Stimulated activated CD4-positive, alpha-beta T cell treated with anti-CD3 and anti-CD28 coated beads, Interleukin-2, amount 100 ng/mL, for 24 hours (primary cell): ENCODE measurements at places on chromosomes 16 and 17.
A peak's percentile ranks its signal among the peaks of the same experiment; 100 is the strongest.

GRCh38 chr16:31072540-31073141, 1.4 kb downstream of the ZNF668 start:
- DNase-seq, result peak; percentile 43

DNA sequence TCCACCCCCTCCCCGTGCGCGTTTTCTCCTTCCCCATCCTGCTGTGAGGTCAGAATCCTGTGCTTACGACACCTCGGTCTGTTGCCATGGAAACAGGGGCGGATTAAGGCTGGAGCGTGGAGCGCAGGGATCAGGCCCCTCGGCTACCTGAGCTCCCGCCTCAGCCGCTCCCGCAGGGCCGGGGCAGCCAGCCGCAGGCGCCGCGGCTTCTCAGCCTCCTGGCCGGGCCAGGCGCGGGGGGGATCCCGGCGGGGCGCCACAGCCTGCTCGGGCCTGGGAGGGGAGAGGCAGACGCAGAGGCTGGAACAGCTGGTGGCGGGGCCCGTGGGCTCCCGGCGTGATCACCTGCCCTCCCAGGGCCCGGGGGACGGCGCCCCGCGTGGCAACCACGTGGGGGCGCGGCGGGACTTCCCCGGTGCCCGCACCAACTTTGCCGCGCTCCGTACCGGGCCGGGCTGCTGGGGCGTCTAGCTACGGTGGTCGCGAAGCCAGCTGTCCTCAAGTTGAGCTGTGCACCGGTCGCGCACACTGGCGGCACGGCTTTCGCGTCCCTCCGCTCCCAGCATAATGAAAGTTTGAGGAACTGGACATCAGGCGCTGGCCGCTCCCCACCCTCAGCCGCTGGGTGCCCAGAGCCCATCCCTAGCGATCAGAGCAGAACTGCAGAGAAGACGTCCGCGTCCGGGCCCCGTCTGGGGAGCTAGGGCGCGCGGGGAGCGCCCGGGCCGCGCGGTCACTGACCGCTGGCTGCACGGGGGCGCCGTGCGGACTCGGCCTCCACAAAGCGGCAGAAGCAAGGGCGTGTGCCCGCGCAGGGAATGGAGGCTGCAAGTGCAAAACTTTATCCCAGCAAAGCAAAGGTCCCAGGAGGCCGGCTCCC, 1.2 kb downstream of the RTN4RL1 start:
- DNase-seq, result no peak

- no peak for DNase-seq
Measured at GRCh38 chr16:23072084-23072599, 77.1 kb downstream of the USP31 start.

GRCh38 chr17:66610361-66611133, 224.4 kb upstream of the CACNG5 start:
- DNase-seq, result no peak

DNA sequence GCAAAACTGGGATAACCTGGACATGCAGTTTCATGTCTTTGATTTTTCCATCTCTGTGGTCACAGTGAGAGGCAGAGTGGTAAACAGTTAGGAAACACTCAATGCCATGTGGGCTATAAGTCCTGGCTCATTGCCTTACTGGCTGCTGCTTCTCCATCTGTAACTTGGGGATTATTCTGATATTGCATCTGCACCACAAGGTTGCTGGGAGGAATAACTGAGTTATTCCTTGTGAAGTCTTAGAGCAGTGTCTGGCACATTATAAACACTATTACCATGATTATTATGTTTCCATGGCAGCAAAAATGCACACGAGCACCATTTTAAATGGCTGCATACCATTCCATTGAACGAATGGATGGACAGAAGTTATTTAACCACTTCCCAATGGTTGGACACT, 111.7 kb upstream of the CDH5 start:
- no peak for DNase-seq

GRCh38 chr16:8885674-8886592, 3.8 kb downstream of the LITAFD start:
- DNase-seq, result no peak

DNA sequence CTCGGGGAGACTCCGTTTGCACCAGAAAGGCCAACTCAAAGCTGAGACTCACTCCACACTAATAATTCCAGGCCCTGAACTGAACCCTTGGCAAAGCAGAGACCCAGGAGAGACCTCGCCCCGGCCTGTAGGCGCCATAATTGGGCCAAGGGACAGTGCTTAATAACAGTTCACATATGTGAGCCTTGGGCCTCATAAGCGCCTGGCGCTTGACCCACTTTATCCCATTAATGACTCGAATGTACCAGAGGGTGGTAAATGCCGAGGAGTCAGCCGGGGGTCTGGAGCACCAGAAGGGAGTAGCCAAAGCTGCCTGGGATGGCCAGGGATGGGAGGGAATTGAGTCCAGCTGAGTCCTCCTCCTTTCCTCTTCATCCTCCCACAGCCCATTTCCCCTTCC, 24.6 kb downstream of the SLC6A4 start:
- no peak for DNase-seq

DNA sequence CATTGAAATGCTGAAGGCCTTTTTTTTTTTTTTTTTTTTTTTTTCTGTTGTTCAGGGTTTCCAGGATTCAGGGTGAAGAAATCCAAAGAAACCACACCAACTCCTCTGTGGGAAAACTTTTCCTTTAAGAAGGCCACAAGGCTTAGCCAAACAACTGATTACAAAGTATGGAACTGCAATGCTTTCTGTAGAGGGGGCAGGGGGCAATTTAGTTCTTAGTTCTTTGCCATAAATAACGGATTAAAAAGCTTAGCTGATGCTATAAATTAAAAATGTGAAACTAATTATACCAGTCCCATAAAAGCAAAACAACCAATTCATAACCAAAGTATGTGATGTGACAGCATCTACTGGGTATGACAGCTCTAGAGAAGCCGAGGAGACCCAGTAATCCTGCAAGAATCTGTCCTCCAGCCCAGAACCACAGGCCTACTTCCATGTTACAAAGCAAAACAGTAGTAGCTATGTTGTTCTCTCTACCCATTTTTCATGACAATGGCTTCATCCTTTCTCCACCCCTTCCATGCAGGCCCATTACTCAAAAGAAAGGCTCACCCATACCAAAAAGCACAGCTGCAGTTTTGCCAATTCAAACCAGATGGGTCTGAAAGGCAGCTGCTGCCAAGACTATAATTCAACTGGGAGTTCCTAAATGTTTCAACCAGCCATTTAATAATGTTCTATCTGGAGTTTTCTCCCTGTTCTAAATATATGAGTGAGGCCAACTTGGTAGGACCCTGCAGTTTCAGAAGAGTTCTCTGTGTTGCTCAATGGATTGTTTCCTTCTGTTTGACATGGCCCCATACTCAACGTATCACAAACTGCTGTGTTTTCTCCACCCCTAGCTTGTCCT, 167.1 kb upstream of the ZFHX3 start:
- DNase-seq, result no peak

DNA sequence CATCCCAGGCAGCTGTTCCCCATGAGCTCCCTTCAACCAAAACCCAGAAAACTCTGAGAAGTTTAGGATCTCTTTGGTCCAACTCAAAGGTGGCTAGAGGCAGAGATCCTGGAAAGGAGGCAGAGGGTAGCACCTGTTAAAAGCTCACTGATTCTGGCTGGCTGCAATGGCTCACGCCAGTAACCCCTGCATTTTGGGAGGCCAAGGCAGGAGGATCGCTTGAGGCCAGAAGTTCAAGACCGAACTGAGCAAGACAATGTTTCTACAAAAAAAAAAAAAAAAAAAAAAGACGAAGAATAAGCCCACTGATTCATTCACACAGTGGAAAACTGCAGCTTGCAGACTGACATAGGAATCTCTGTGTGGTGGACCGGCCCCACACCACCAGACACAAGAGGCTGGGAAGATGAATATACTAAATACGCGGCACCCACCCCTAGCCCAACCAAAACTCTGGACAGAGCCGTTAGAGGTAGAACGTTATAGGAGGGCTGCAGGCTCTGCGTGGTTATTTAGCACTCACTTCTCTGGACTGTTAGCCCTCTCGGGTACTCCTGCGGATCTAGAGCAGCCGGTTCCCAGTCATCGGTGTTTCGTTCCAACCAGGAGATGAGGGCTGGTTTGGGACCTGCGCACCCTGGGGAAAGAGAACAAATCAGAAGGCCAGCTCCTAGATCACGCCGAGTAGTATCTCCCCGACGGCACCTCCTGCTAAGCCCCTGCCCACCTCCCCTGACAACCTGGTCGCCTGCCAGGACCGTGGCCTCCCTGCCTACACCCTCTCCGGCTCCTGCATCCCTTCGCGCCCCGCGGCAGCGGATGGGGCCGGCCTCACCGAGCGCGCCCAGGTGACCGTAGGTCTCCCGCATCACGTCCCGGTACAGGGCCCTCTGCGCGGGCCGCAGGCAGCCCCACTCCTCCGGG, 925 bp downstream of the ZNF689 start:
- peak; percentile 58 for DNase-seq

DNA sequence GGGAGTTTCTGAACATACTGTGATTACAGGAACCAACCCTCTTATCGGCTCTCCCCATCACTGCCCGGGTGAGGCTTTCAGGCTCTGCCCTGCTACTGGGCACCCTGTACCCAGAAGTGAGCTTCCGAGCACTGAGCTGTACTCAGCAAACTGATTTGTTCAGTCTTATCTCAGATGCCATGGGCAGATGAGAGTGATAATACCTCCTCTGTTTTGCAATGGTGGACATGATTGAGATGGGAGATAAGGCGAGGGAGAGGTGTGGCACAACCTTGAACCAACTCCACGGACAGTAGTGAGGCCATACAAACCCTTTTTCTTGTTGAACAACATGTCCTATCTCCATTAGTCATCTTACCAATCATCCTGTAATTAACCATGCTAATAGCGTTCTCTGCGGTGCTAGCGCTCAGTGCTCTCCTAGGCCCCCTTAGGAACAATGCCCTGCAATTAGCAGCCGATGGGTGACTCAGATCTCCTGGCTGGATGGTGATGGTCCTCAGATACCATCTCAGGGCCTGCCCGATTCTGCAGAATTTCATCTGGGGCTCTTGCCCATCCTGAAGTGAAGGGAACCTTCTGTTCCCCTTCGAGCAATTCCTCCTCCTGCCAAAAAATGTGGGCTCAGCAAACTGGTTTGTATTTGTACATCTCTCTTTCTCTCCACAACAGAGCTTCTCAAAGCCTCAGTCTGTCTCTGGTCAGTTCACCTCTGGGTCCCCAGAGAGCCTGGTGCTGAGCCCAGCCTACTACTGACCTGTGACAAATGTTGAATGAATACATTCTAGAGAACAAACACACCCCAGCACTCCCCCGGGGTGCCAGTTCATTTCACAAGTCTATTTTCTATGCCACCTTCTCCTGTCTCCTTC, 139.3 kb upstream of the IRX3 start:
- DNase-seq, result no peak

- DNase-seq, result no peak
Measured at GRCh38 chr17:76253841-76254240, 11.3 kb upstream of the UBALD2 start.

DNA sequence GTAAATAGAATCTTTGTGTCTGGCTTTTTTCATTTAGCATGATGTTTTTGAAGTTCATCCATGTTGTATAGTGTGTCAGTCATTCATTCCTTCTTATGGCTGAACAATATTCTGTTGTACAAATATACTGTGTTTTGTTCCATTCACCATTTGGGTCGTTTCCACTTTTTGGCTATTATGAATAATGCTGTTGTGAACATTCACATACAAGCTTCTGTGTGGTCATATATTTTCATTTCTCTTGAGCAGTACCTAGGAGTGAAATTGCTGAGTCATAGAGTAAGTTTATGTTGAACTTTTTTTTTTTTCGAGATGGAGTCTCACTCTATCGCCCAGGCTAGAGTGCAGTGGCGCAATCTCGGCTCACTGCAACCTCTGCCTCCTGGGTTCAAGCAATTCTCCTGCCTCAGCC, 32.3 kb upstream of the TAOK1 start:
- no peak for DNase-seq

DNA sequence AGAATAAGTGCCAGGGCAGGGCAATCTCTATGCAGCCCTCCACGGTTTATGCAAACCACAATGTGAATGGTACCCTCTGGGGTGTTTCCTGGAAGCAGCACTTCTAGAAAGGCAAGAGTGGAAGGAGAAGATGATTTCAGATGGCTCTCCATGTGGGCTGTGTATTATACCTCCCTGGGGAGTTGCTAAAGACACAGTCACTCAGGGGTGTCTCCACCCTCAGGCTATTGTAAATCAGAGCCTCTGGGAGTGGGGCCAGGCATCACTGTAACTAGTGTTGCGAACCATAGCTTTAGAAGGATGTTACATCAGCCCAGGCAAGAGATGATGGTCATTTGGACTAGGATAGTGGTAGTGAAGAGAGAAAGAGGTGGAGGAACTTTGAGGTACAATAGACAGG, 83.3 kb upstream of the ZKSCAN2 start:
- no peak for DNase-seq

- DNase-seq, result no peak
Measured at GRCh38 chr16:86095906-86096485, 197.0 kb downstream of the IRF8 start.

GRCh38 chr16:29807426-29808218, 1.3 kb downstream of the MAZ start:
- peak; percentile 90 for DNase-seq

DNA sequence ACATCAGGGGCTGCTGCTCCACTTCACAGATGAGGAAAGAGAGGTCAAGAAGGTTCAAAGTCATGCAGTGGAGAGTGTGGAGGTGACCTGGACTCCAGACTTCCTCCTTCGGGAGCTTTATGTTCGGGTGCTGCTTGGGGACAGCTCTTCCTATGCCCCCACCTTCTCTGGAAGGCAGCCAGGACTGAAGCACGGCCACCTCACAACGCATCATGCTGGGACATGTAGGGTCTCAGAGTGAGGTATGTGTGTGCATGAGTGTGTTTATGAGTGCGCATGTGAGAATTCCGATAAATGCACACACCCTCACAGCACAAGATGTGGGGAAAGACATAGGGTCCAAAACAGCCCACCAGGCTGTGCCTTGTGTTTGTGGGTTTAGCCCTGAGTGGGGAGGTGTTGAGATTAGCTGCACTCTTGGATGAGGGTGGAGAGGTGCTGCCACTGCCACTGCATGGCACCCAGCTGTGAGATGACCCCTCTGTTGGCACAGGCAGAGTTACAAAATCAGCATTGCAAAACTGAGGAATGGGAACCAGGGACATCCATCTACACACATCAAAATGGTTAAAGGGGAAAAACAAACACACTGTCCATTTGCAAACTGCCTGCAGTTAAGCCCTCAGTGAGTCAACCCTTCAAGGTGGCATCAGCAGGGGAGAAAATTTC, 367.4 kb downstream of the SEC14L1 start:
- DNase-seq, result no peak

DNA sequence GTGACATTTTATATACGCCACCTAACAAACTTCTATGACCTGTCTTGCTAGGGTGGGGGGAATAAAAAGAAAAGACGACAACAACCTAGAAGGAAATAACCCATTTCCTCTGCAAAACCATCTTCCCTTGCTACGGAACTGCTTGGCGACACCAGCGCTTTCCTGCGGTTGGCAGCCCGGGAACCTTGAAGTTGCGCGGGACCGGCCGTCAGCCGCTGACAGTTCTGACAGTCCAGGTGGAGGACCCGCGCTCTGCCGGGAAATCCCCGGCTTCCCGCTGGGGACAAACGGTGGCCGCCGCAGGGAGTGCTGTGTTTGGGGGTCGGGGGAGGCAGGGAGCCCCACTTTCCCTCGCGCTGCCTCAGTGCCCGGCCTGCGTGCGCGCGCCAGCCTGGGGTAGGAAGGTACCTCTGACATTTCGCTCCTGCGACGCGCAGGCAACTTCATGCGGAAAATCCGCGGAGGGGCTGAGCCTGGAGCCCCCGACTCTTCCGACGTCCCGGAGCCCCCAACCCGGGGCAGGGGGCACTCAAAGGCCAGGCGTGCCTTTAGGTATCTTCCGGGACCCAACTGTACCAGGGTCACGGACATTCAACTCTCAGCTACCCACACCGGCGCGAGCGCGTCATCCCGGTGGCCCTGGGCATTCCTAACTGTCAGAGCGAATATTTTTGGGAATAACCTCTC, 516 bp downstream of the SLC16A6 start:
- peak; percentile 65 for DNase-seq

- DNase-seq, result no peak
Measured at GRCh38 chr17:61331178-61331577, 68.5 kb upstream of the TBX2 start.
